Upper lobe of right lung (tissue), 1 donor: ENCODE measurements at places on chromosomes 13 and 19. TPM values are rescaled to one million over a fixed set of nuclear protein-coding genes. Genes with fewer than 3 reads are reported as not detected.

The THSD8 gene
- 2.8 TPM for total RNA-seq

The SLC7A10 gene
- 1.1 TPM for total RNA-seq

The SERPINE3 gene
- total RNA-seq, result not detected

The RFPL4A gene
- total RNA-seq, result not detected

The CGB3 gene
- not detected for total RNA-seq

The MCEMP1 gene
- 97.9 TPM for total RNA-seq

The PGLYRP1 gene
- 0.58 TPM for total RNA-seq

The CD209 gene
- 10.6 TPM for total RNA-seq

The CCL25 gene
- not detected for total RNA-seq

The ELSPBP1 gene
- not detected for total RNA-seq

The IGFL2 gene
- not detected for total RNA-seq

The SIGLECL1 gene
- total RNA-seq, result not detected

The CXCL17 gene
- total RNA-seq, result 150 TPM

The EFNB2 gene
- total RNA-seq, result 55.1 TPM

The A1BG gene
- 12.7 TPM for total RNA-seq

The OR7A5 gene
- total RNA-seq, result not detected

The COMP gene
- 9.7 TPM for total RNA-seq

The DNAAF3 gene
- total RNA-seq, result 1.5 TPM

The CAPN12 gene
- 14.4 TPM for total RNA-seq

The GRIN2D gene
- 0.61 TPM for total RNA-seq

The CCDC169 gene
- 0.55 TPM for total RNA-seq

The BBC3 gene
- total RNA-seq, result 20.1 TPM

The GRIK5 gene
- 0.29 TPM for total RNA-seq

The TNNT1 gene
- total RNA-seq, result 1.2 TPM

The EBI3 gene
- 2.0 TPM for total RNA-seq

The NXNL1 gene
- total RNA-seq, result not detected

The FAM216B gene
- total RNA-seq, result not detected

The S1PR4 gene
- total RNA-seq, result 22.3 TPM

The CLEC17A gene
- not detected for total RNA-seq
